ENCODE measurements at places on chromosomes 6 and 20. TPM values are rescaled to one million over a fixed set of nuclear protein-coding genes. Genes with fewer than 3 reads are reported as not detected.

- no peak for DNase-seq
Measured at GRCh38 chr6:44086931-44087574, 40.2 kb downstream of the MRPL14 start.

GRCh38 chr6:6224933-6225486 is 95.5 kb downstream of the F13A1 start:
- DNase-seq, result no peak

- DNase-seq, result no peak
Measured at GRCh38 chr20:23918896-23919295, 39.3 kb upstream of the CST5 start.

Gene FOXA2
- not detected for total RNA-seq

- no peak for DNase-seq
Measured at GRCh38 chr20:23634044-23634801, 3.5 kb downstream of the CST3 start.

GRCh38 chr6:6085928-6086668 is 79.4 kb upstream of the NRN1 start:
- no peak for DNase-seq

Gene GLP1R
- total RNA-seq, result not detected

Gene IMPG1
- not detected for total RNA-seq

- peak; percentile 44 for DNase-seq
Measured at GRCh38 chr6:141988954-141989705, 143.6 kb upstream of the GJE1 start.

Gene SALL4
- not detected for total RNA-seq

DNA sequence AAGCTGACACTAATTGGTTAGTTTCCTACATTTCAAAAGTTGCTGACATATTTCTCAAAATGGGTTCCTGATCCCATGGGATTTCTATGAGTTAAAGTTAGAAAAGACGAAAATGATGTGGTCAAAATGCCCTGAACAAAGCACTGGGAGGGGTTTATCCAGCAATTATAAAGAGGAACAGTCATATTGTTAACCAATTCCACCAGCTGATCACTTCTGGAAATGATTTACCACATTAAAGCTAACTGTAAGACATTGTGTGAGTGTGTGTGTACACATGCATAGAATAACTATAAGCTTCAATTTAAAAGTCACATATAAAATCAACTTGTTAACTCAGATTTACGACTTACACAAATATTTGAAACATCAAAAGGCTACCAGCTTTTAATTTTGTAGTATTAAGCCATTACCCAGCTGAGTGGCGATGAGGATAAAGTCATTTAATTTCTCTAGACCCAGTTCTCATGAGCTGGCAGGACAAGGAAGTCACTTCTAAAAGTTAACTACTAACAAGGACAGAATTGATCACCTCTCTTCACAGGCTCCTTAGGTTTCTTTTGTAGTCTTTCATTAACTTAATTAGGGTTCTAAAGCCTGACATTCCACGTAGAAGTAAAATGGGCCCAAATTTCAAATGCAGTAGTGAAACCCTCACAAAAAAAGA is 40.4 kb downstream of the MAN1A1 start:
- no peak for DNase-seq

DNA sequence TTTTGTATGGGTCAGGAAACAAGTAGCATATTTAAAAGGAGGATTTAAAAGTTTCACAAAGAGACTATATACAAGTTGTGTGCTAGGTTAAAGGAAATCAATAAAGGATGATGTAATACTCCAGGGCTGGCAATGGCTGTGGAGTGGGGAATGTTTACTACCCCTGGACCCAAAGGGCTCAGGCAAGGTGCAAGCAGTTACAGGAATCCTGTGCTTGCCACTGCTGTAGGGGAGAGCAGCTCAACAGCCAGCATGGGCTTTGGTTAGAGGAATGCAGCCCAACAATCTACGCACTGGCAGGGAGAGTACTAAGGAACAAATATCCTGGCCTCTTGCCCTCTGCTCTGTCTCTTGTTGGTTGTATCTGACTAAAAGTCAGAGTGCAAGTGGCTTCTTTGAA is 1642.2 kb downstream of the KHDRBS2 start:
- DNase-seq, result no peak

Gene ERVFRD-1
- not detected for total RNA-seq

- DNase-seq, result no peak
Measured at GRCh38 chr20:61436667-61437279, 184.7 kb downstream of the CDH4 start.

DNA sequence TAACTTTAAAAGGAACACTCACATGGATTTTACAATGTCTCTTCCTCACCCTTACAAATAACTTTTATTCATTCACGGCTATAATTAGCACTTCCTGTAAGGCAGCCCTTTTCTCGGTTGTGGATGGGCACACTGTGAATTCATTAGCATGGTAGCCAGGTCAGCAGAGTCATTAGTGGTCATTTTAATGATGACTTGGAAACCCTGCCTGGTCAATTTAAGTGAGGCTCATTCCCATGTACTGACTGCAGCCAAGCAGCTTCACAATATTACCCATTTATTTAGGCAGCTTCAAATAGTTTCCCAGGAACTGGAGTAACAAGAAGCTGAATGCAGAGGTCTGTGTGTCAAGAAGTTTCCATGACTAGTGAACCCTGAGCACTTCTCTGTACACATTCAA is 248.8 kb downstream of the KHDC1L start:
- no peak for DNase-seq

Gene ZNF512B
- total RNA-seq, result 12.5 TPM

- no peak for DNase-seq
Measured at GRCh38 chr6:68296126-68296525, 339.0 kb upstream of the ADGRB3 start.

DNA sequence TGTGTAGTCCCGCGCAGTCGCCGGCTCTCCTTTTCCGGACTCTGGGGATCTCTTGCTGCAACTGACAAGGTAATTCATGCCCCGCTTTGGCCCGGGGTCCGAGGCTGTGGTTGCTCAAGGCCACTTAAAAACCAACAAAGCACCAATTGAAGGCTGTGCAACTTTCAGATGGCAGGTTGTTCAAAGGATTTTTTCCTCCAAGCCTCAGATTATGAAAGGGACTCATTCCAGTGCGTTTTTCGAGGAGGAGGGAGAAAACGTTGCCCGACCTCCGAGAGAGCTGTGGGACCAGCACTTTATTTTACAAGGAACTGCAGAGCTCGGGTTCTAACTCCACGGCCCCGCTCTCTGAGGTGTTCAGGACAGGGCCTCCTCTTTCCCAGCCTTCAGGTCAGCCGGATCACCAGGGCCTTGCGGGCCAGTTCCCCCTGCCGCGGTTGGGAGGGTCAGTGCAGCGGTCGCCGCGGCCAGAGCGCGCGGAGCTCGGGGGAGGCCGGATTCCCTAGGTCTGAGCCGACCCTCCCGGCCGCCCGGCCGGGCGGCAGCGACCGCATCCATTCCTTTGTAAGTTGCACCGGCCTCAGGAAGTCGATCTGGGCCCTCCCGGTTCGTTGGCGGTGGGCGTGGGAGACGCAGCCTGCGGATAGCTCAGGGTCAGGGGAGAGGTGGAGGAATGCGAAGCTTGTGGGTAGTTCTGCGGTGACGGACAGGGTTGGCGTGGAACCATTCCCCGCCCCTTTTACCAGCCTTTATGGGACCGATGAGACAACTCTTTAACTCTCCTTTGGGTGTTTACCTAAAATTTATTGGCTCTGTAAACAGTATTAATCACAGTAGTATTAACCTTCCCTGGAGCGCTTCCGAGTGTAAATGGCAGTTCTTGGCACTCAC is 1.6 kb downstream of the UTRN start:
- DNase-seq, result peak; percentile 42

Gene CST2
- not detected for total RNA-seq

DNA sequence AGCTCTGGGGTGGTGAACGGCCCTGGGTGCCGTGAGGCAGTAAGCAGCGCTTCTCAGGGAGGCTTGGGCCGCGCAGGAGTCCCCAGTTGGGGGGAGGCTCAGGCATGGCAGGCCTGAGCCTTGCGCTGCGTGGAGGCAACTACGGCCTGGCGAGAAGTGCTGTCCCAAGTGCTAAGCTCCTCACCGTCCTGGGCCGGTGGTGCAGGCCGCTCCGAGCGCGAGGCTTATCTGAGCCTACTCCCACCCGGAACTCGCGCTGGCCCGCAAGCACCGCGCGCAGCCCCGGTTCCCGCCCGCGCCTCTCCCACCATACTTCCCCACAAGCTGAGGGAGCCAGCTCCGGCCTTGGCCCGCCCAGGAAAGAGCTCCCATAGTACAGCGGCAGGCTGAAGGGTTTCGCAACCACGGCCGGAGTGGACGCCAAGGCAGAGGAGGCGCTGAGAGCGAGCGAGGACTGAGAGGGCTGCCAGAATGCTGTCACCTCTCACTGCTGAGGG is 1.8 kb upstream of the WRNIP1 start:
- no peak for DNase-seq

Gene IL17A
- total RNA-seq, result 33.7 TPM

Gene EPB41L1
- 0.88 TPM for total RNA-seq

Gene IL17F
- 119 TPM for total RNA-seq

Gene WFDC12
- total RNA-seq, result not detected

DNA sequence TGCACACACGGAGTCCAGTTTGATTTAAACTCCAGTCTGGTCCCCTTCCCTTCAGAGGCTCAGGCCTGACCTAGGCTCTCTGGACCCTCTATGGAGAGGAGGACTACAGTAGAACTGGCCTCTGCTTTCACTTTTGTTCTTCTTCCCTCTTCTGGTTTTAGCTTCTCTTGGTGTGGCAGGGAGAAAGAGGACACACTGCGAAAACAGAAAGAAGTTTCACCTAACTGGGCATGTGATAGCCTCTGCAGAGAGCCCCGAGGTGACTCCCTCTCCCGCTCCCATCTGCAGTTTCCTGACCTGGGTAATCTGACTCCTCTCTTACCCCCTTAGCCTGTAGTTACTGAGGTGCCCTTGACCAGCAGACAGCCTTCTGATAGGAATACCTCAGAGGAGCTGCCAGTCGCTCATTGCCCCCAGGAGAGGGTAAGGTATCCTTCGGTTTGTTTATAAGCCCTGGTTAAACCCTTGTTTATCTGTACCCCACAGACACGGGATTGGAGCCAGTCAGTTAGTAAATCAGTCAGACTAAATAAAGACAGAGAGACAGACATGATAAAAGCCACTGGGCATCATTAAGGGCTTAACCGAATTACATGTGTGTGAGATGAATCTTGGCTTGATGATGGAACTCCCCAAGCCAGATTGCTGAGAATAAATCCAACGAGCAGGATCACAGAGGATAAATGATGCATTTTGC is 12.0 kb upstream of the DTNBP1 start:
- DNase-seq, result no peak

GRCh38 chr6:141744194-141744925 is 388.4 kb upstream of the GJE1 start:
- no peak for DNase-seq

- DNase-seq, result no peak
Measured at GRCh38 chr6:142355520-142356174, 53.8 kb downstream of the ADGRG6 start.

- no peak for DNase-seq
Measured at GRCh38 chr6:43809417-43810305, 39.6 kb downstream of the VEGFA start.

Gene CENPQ
- 21.4 TPM for total RNA-seq

Gene CTCFL
- not detected for total RNA-seq

DNA sequence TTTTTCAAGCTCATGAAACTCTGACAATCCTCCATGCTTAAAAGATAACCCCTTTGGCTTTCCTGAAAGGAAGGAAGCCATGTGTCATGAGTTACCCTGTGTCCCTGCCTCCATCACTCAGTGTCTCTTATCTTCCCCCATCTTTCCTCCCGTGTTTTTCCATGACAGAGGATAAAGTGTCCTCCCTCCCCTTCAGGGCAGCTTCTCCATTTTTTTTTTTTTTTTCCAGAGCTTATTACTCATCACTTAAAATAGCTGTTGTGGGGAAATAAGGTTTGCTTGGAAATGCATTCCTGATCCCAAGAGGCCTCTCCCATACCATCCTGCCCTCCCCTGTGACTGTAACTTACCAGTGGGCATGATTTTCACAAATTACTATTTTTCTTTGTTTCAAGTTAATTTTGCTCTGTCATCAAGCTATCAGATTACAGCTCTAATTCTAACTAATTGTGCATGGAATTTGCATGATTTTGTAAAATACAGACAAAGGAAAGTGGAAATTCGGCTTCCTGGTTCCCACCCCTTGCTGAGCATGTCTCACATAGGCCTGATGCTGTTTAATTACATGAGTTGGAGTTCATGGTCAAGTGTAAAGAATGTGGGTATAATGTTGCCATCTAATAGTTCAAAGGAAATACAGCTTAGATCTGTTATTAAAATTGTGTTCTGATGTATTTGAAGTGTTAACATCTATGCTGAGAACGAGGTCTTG is 614.5 kb upstream of the FLRT3 start:
- DNase-seq, result no peak

- no peak for DNase-seq
Measured at GRCh38 chr20:58621906-58622548, 29.1 kb upstream of the STX16 start.

Gene CST4
- not detected for total RNA-seq

Gene TOX2
- 2.2 TPM for total RNA-seq

All from activated CD4-positive, alpha-beta memory T cell treated with anti-CD3 and anti-CD28 coated beads for 36 hours (primary cell).